DMS153 (cell line): ENCODE measurements at places on chromosomes 6 and 20.

DNA sequence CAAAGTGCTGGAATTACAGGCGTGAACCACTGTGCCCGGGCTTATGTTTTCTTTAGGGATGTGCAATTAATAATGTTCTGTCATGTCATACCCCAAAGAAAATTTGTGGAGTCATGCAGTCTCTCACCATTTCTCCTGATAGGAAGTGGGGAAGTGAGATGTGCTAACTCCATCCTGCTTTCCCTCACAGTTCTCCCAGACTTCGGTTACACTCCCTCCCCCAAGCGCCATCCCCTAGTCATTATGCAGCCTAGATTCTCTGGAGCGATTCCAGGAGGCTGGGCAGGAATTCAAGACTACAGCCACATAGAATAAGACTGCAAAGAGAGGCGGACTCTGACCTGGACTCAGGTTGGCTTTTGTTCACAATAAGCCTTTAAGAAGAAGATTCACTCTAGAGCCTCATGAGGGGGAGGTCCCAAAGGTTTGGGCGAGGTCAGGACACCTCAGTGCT lies 271.4 kb downstream of the ALDH8A1 start:
- DNase-seq, result peak; percentile 10

- DNase-seq, result no peak
Measured at GRCh38 chr6:45351667-45352066, 23.5 kb downstream of the RUNX2 start.

GRCh38 chr20:2299301-2299700 lies 3.5 kb downstream of the TGM3 start:
- DNase-seq, result no peak

DNA sequence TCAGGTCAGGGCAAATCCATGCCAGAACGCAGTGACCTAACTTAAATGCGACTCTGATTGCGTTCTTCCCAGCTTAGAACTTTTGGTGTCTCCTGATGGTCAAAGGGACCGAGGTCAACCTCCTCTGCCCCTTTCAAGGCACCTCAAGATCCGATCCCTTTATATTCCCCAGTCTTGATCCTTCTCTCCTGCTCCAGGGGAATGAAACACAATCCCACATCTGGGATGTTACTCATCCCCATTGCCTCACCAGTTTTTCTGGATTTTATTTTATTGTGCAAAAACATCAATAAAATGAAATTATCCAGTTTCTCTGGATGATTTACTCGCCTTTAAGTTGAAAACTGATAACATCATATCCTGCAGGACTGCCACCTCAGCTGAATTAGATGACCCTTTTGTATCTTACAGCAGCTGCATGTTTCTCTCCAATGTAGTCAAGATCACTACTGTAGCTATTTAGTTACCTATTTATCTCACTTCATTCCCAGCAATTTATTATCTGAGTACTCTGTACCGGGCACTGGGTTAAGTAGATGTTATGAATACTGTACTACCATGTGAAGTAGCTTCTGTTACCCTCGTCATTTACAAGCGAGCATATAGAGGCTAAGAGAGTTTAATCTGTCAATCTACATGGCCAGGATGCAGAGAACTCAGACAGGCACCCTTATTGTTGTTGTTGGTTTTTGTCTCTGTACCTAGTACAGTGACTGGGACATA lies 44.0 kb downstream of the IRAK1BP1 start:
- no peak for DNase-seq

DNA sequence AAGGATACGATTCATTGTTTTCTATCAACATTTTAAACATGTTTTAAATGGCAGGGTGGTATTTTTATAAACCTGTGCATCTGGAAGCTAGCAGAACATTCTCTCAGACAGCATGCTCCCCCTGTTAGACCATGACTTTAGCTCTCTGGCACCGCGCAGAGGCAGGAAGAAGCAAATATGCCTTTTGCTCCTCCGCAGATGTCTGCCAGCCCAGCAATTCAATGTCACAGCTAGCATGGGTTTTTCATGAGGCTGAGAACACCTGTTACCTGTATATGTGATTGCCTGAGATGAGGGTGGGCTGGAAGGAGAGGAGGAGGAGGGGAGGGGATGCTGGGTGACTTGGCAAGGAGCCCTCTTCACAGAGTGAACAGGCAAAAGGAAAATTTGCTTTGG lies 6.7 kb downstream of the MTCH1 start:
- no peak for DNase-seq

GRCh38 chr20:51327251-51327841 lies 215.2 kb downstream of the NFATC2 start:
- DNase-seq, result no peak
